ENCODE measurements at places on chromosomes 7 and 10.

DNA sequence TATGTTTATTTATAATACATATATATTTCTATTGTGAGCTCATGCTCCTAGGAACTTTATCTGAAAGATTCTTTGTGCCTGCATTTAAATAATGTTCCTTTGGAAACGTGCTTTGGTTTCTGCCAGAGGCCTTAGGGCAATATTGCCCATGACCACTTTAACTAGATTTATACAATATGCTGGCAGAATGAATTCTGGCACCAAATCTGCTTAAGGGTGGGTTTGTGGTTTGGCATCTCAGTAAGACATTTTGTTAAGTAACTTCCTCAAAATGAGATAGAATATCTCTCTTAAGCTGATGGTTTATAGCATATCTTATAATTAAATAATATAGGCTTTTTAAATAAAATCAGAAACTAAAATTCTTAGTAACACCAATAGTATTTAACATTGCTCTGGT, 252.9 kb downstream of the RNLS start:
- no peak for DNase-seq

GRCh38 chr7:71303566-71303965, 171.6 kb downstream of the GALNT17 start:
- no peak for DNase-seq

- peak; percentile 61 for DNase-seq
Observed at GRCh38 chr10:88064608-88065382, 201.4 kb downstream of the PTEN start.

DNA sequence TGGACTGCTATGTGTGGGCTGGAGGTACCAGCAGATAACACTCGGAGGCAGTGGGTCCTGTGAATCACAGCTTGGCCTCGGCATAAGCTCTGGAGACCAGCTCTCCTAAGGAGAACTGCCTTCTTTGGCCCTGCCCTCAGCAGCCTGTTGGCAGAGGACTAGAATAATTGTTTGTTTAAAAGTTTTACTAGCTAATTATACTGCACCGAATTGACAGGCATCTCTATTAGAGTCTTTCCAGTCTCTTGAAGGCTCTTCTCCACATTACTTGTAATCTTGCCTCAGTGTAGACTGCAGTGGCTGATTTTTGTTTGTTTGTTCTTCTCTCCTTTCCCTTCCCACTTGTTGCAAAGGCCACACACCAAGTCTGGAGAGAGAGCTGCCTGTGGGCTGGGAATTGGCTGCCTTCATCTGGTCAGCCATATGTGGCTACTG, 183.2 kb downstream of the AUTS2 start:
- DNase-seq: no peak

GRCh38 chr10:22481687-22482539, 136.6 kb downstream of the SPAG6 start:
- no peak for DNase-seq

- no peak for DNase-seq
Observed at GRCh38 chr7:151894111-151895007, 17.4 kb upstream of the PRKAG2 start.

GRCh38 chr10:1323951-1324350, 267.8 kb downstream of the WDR37 start:
- no peak for DNase-seq

DNA sequence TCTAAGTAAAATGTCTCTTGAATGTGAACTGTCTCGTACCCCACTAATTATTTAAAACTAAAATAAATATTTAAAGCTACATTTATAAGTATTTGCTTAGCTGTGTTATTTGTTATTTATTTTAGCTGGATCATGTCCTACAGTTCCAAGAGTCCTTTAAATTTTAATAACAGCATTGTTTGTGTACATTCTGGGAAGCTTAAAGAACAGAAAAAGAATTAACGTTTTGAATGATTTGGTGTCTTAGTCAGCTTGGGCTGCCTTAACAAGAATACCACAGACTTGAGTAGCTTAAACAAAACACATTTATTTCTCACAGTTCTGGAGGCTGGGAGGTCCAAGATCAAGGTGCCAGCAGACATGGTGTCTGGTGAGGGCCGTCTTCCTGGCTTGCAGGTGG, 107.4 kb downstream of the ITIH5 start:
- no peak for DNase-seq

DNA sequence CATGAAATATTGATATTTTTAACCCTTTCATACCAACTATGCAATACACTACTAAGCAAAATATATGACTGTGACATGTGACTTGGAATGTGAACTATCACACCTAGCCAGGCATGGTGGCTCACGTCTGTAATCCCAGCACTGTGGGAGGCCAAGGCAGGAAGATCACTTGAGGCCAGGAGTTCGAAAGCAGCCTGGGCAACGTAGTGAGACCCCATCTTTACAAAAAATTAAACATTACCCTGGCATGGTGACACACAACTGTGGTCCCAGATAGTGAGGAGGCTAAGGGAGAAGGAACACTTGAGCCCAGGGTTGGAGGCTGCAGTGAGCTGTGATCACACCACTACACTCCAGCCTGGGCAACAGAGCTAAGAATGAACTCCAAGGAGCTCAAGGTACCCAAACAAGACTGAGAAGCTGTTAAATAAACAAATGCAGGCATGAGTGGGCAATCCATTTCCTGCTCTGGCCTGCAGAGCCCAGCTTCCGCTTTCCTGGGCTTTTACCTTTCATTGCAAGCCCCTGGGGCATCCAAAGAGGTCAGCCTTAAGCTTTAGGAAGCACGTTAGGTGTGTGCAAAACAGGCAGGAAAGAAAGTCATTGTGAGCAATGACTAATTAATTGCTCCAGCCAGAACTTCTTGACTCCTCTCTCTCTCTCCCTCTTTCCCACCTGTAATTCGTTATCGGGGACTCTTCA, 162.1 kb upstream of the FOXK1 start:
- no peak for DNase-seq

DNA sequence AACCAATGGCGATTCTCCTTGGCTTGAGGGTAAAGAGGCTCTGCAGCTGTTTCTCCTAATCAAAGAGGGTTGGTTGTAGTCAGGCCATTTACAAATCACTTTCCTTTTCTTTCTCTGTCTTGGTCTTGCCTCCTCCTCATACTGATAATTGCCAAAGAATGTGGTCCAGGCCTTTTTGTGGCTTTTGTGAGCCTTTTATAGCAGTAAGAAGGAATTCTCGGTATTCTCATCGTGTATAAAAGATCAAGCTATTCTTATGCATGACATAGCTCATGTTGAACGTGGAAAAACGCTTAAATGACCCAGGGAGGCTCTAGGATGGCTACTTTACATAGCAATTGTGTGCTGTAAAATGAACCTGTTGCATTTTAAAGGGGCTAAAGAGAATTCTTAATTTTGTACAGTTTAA, 62.6 kb downstream of the RBM20 start:
- no peak for DNase-seq

GRCh38 chr7:108367946-108368345, 88.3 kb downstream of the NRCAM start:
- DNase-seq: no peak

DNA sequence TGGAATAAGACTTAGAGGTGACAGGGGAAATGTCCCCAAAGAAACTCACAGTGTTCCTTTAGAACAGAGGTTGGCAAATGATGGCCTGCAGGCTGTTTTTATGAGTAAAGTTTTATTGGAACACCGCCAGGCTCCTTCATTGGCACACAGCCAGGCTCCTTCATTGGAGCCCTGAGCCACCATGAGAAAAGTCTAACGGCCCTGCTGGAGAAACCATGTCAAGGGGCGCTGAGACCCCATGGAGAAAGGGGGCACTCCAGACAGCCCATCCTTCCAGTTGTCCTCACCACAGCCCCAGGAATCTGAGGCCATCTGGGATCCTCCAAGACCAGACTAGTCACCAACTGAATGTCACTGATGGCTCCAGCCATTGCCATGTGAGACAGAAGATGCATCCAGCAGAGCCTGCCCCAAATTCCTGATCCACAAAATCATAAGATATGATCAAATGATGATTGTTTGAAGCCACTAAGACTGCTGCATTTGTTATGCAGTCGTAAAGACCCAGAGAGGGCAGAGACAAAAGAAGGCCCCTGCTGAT, 88.2 kb upstream of the GPR26 start:
- no peak for DNase-seq

DNA sequence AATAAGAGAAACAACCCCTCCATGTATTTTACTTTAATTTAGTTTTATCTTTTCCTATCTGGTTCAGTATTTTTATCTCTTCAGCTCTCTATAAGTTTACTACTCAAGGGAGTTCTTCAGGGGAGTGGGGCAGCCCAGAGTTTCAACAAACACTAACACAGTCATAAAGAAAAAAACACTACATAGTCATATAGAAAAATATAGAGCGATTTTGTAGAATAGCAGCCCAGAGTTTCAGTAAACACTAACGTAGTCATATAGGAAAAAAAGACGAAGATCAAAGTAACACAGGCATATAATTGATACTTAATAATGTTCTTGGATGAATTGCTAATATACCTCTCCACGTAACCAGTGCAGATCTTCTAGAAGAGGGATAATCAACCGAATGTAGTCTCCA, 54.7 kb downstream of the PON1 start:
- DNase-seq: no peak

GRCh38 chr7:690478-691360, 35.8 kb upstream of the DNAAF5 start:
- DNase-seq: no peak

GRCh38 chr7:70047891-70048448, 449.7 kb downstream of the AUTS2 start:
- DNase-seq: no peak

GRCh38 chr10:124417895-124418725, 613 bp downstream of the OAT start:
- DNase-seq: peak; percentile 43

DNA sequence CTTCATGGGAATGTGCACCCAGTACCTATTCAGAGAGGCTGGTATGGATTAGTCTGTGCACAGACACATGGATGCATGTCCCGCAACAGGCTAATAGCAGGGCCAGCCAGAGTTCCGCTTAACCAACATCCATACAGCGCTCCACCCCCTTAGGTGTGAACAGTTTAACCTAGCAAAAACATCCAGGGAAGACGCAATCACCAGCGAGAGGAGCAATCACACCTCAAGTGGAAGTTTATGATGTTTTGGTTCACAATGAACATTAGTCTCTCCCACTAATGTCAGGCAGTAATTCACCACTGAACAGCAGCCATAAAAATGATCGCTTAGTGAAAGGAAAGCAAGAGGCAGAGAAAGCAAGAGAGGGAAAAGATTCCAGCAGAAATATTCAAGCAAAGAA, 91.1 kb downstream of the PLXNA4 start:
- DNase-seq: no peak

DNA sequence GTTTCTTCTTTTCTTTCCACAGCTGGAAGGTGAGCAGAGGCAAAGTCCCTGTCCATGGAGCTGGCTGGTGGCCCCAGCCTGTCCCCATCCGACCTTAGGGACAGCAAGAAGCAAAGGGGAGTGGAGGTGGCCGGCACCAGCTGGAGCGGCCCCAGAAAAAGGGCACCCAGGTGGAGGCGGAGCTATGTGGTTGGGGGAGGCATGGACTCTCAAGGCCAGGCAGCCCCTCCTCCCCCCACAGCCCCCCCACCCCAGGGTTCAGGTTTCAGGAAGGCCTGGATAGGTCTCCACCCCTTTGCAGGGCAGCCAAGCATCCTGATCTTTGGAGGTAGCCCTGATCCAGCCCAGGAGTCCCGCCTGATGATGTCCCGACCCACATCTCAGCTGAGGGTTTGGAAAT, at the start of gene SSC4D:
TSS of gene SSC4D (minus strand) at position 161 of the 400 bp plus-strand sequence. CDS start 5,258 bp downstream, outside the sequence.
- no peak for DNase-seq

GRCh38 chr10:61804414-61804813, 97.1 kb upstream of the ARID5B start:
- DNase-seq: no peak

DNA sequence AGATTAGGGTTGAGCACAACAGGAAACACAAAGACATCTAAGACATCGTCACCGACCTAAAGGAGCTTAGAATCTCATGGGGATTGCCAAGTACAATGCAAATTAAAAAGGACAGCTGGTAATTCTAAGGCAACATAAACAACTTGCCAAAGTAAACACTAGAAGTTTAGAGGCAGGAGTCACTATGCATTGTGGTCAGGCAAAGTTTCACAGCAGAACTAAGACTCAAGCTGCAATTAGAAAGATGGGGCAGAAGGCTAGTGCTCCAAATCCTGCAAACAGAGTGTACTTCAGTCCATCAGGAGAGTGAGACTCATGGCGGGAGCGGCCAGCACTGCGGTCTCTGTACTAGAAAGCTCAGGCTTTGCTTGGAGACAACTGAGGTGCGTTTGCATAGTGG, 52.7 kb downstream of the HIPK2 start:
- DNase-seq: no peak

DNA sequence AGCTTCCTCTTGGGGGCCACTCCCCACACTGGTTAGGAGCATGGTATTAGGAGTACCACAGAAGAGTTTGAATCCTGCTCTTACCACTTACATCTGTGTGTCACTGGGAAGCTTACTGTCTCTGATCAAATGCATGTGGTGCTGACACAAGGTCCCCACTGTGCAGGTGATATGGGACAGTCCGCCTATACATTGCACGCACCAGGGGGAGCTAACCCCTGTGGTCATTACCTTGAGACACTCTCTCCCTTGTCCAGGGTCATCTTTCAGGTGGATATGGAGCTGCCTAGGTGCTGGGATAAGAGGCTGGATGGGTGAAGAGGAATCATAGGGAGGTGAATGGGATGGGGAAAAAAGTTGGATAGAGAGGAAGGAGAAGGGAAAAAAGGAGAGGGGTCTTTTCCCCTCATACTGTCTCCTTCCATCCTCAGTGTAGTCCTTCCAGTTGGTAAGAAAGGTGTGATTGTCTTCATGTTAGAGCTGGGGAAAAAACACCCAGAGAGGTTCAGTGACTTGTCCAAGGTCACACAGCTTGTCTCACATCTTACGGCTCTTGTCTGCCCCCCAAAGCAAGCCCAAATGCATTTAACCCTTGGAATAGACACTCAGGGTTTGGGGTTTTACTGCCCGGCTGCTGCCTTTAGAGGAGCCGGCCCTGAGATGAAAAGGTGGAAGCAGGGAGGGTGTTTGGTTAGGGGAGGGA, 125.9 kb downstream of the CDH23 start:
- DNase-seq: no peak

DNA sequence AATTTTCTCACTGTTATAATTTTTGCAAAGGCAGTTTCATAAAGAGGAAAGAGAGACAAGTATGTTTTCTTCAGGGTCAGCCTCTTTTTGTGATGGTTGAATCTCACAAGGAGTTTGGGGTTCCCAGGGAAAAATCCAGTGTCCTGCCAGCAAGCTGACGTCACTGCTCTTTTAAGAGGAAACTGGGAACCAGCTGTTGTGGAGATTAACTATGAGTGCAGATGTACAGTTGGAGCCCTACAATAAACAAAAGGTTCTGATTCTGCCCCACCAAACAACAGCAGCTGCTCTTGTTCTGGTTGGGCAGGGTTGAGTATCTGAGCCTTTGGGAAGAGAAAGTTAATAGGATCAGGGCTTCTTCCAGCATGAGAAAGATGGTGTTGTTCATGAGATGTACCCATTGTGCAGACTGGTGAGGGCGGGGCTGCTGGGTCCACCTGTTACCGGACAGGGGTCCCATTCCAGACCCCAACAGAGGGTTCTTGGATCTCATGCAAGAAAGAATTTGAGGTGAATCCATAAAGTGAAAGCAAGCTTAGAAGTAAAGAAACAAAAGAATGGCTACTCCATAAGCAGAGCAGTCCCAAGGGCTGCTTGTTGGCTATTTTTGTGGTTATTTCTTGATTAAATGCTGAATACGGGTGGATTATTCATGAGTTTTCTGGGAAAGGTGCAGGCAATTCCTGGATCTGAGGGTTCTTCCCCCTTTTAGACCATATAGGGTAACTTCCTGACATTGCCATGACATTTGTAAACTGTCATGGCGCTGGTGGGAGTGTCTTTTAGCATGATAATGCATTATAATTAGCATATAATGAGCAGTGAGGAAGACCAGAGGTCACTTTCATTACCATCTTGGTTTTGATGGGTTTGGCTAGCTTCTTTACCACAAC, 12.5 kb downstream of the PRF1 start:
- DNase-seq: no peak

GRCh38 chr7:146076344-146076743, 40.3 kb upstream of the CNTNAP2 start:
- DNase-seq: no peak
